Stimulated activated CD4-positive, alpha-beta T cell treated with anti-CD3 and anti-CD28 coated beads, Interleukin-1b, Interleukin-23, amount 100 ng/mL, for 24 hours (primary cell): ENCODE measurements at places on chromosomes 11 and 22.

GRCh38 chr11:46161201-46161600 is 39.9 kb upstream of the PHF21A start:
- no peak for DNase-seq

- DNase-seq: no peak
Measured at GRCh38 chr11:66251809-66252208, 16.6 kb upstream of the RAB1B start.

GRCh38 chr11:95764267-95764898 is 25.2 kb downstream of the FAM76B start:
- DNase-seq: no peak

GRCh38 chr22:47736186-47737034 is 974.0 kb downstream of the TBC1D22A start:
- DNase-seq: no peak

GRCh38 chr11:67652965-67653845 is 2.7 kb upstream of the ACY3 start:
- no peak for DNase-seq

- no peak for DNase-seq
Measured at GRCh38 chr11:118703563-118704106, 24.2 kb upstream of the TREH start.

GRCh38 chr11:79050786-79051185 is 390.0 kb downstream of the TENM4 start:
- DNase-seq: no peak

DNA sequence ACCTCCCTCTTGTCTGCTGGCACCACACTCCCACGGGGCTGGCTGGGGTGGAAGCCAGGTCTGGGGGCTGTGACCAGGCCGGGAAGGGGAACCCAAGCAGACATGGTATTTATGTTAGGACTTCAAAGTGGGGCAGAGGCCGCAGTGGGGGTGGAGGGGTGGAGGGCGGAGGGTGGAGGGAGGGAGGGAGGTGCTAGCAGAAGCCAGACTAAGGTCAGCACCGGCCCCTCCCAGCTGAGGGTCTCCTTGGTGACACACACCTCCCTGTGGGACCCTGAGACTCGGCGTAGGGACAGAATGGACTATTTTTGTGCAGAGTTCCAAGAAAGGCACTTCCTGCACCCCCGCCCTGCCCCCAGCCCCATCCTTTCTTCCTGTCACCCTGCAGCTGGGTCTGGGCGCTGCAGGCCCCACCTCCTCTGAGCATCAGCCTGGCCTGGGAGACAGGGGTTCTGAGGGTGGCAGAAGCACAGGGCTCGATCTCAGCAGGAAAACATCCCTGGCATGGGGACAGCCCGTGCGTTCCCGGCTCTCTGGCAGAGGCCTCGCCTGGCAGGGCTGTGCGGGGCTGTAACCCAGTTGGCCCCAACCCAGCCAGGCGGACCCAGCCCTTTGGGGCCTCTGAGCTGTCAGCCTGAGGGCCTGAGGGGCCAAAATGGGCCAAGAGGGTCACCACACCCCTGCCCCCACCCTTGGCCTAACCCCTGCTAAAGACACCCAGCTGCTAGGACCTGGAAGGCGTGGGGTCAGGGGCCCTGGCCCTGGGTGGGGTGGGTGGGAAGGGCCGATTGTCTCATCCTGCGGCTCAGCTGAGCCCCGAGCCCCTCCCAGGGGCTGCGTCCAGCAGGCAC is 9.6 kb upstream of the CD248 start:
- no peak for DNase-seq

- DNase-seq: no peak
Measured at GRCh38 chr11:88583251-88583650, 245.7 kb upstream of the CTSC start.

DNA sequence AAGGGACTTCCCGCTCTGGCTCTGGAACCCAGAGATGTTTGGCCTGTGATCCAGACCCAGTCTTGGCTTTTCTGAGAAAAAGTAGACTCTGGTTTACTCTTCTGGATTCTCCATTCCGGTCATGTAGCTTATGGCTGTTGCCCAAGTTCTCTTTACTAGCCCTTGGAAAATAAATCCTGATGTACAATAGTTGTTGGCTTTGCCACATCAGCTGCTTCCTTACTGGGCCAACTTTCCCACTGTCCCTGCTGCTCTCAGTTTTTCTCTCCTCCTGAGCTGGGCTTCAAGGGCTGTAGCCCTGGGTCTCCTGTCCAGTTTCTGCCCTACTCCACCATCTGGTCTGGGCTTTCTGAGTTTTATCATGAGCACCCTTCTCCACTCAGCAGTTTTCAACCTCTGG is 12.5 kb downstream of the PATZ1 start:
- no peak for DNase-seq

GRCh38 chr11:116938471-116939070 is 101.1 kb upstream of the APOA1 start:
- DNase-seq: no peak

DNA sequence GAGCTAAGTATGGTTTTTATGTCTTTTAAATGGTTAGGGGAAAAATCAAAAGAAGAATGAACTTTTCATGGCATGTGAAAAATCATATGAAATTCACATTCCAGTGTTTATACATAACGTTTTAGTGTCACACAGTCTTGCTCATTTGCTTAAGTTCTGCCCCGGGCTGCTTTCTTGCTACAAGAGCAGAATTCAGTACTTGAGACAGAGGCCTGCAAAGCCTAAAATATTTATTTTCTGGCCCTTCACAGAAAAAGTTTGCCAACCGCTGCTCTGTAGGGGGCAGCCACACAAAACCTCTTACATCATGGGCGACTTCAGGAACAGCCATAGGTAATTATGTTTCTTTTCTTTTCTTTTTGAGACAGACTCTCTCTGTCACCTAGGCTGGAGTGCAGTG is 1.0 kb upstream of the ATG2A start:
- DNase-seq: no peak

DNA sequence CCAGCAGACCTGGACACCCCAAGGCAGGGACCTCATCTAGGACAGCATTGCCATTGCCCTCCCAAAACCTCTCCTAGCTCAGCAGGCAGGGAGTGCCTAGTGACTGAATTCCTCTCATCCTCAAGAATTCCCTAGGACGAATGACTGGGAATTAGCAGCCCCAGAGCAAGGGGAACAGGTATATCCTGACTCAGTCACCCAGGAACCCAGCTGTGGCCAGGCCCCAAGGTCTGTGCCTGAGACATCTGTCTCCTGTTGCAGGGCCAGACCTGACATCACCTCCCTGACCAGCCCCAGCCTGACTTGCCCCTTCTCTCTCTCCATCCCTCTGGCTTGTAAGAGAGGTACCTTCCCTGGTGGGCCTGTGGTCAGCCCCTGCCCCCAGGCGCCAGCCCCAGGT is 39.0 kb upstream of the SUSD2 start:
- no peak for DNase-seq

GRCh38 chr22:21632237-21632895 is at the start of gene CCDC116:
TSS of gene CCDC116 (plus strand) at chr22:21632760. CDS start at chr22:21633182, 422 bp downstream.
- DNase-seq: no peak

GRCh38 chr11:13091373-13091772 is 82.3 kb downstream of the RASSF10 start:
- DNase-seq: no peak

DNA sequence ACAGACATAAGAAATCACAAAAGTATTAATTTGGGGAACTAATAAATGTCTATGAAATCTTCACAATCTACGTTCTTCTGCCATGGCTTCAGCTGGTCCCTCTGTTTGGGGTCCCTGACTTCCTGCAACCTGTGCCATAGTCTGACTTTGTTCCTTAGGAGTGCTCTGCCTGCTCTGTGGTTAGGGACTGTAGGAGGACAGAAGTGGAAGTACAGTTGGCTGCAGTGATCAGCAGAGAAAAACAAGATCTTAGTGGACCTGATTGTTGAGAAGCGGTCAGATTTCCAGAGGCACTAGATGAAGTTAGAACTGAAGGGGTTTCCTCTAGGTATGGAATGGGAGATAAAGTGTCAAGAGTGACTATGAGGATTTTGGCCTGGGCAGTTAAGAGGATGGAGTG is 80.6 kb downstream of the PPP6R3 start:
- DNase-seq: no peak

DNA sequence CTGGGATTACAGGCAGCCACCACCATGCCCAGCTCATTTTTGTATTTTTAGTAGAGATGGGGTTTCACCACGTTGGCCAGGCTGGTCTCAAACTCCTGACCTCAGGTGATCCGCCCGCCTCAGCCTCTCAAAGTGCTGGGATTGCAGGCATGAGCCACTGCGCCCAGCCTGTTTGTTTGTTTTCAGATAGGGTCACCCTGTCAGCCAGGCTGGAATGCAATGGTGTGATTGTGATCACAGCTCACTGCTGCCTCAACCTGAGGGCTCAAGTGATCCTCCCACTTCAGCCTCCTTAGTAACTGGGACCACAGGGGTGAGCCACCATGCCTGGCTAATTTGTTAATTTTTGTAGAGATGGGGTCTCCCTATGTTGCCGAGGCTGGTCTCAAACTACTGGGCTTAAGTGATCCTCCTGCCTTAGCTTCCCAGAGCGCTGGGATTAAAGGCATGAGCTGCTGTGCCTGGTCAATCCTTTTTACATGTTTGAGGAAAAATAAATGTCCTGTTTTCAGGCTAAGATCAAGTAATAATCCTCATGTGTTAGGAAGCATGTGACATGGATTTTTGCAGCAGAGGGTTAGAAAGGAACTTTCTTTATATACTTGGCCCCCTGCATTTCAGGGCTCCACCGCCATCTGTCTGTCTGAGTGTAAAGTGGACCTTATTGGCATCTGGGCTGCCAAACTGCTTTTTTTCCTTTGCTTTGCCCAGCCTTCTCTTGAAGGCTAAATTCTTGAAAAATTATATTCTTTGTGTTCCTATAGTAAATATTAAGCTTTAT is 4.8 kb upstream of the SLC3A2 start:
- DNase-seq: no peak

DNA sequence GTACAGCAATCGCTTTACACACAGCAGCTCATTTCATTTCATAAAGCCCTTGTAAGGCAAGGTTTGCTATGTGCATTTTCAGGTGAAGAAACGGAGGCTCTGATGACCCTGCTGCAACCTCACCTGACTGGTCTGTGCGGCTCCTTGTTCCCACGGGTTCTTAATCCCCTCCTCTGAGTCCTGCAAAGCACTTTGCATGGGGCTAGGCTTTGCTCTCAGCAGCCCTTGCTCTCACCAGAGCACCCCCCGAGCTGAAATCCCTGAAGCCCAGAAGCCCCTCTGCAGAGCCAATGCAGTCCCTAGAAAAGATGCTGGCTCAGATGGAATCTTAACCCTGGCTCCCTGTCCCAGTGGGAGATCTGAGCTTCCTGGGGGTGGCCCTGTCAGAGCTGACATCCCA is 11.0 kb upstream of the APOL6 start:
- no peak for DNase-seq

GRCh38 chr11:65357856-65358356 is 3.4 kb downstream of the TIGD3 start:
- no peak for DNase-seq

- DNase-seq: no peak
Measured at GRCh38 chr22:32444068-32444467, 20.2 kb downstream of the BPIFC start.

DNA sequence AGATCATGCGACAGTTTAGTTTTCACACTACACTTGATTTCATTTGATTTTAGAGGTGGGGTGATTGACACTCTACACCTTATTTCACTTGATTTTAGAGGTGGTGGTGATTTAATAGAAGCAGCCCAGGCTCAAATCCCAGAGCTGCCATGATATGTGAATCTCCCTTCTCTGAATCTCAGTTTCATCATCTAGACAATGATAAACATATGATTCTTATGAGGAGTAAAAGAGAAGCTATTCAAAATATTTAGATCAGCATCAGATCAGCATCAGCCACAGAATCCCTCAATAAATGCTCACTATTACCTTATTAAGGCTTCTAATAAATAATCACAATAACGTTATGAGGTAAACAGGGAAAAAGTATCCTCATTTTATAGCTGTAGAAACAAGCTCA is 98.8 kb downstream of the MSANTD4 start:
- DNase-seq: no peak

DNA sequence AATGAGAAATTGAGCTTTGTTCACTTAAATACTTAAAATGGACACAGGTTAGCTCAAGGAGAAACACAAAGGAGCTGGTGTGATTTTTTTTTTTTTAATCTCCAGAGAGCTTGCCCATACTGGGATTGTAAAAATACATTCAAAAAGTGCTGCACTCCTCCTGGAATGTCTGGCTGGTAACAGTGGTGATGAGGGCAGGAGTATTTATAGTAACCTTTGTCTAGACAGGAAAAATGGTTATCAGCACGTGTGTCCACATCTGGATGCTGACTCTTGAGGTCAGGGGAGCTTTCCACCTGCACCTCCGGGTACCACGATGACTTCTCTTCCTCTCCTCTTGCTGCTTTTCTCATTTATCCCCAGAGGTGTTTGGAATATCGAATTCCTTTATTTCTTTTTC is 30.1 kb downstream of the EXT2 start:
- no peak for DNase-seq

GRCh38 chr11:134647066-134647743 is 235.2 kb upstream of the B3GAT1 start:
- no peak for DNase-seq

- no peak for DNase-seq
Measured at GRCh38 chr11:110883256-110883655, 171.0 kb upstream of the ARHGAP20 start.

DNA sequence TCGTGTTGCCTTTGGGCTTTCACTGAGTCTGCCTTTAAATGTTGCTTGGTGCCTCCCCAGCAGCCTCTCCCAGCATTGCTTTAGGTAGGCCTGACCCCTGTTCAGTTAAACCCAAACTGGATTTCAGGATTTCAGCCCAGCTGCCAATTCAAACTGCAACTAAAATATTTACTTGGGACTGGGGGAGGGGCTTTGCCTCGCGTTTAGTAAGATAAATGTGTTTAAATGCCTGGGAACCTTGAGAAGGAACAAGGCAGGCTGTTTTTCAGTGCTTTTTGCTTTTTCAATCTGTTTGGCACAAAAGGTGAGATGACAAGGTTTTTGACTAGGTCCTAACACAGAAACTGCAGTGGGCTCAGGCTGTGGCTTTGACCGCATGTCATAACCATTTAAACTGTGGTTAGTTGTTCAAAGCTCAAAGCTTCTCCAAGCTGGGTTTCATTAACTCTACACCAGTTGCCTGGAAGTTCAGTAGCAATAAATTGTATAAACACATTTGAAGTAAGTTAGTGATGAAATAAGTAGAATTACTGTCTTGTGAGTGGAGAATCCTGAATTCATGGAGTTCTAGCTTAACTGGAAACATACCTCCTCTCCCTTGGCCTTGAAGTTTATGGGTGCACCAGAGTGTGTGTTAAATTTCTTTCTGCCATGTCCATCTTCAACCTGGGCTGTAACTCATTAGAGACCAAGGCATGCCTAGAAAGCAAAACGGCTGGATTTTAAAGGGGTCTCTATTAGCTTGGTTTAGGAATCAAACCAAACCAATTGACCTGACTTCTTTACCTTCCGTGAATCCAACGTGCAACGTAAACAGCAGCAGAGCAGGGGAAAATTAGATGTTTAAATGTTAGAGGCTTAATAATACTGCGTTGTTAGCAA is 3.6 kb downstream of the PKNOX2 start:
- no peak for DNase-seq
